ENCODE measurements at places on chromosomes 13 and 19. TPM values are rescaled to one million over a fixed set of nuclear protein-coding genes. Genes with fewer than 3 reads are reported as not detected.

GRCh38 chr13:67946131-67946530 lies 716.0 kb upstream of the PCDH9 start:
- DNase-seq = no peak

DNA sequence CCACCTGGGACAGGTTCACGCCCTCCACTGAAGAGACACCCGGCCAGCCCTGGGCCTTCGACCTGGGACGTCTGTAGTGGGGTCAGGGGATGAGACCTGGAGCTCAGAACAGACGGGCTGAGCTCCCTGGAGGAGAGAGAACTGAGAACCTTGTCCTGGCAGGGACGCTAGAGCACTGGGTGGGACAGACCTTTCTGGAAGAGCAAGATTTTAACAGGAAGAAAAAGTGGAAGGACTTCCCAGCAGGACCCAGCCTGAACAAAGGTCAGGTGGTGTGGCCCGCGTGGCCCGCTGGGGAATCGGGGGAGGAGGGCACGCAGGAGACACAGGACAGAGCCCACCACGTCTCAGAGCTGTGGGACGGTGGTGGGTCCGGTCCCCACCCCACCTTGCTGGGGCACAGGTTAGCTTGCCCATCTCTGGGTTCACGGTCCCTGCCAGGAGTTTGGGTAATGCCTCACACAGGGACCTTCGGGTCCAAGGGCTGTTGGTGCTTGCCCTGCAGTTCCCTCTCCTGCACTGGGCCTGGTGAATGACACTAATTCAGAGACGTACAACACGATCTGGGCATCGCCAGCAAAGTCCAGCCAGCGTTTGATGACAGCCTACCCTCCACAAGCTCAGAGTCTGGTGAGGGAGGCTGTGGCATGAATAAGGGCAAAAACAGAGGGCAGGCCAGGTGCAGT lies 1.2 kb upstream of the EFNA2 start:
- DNase-seq = no peak

DNA sequence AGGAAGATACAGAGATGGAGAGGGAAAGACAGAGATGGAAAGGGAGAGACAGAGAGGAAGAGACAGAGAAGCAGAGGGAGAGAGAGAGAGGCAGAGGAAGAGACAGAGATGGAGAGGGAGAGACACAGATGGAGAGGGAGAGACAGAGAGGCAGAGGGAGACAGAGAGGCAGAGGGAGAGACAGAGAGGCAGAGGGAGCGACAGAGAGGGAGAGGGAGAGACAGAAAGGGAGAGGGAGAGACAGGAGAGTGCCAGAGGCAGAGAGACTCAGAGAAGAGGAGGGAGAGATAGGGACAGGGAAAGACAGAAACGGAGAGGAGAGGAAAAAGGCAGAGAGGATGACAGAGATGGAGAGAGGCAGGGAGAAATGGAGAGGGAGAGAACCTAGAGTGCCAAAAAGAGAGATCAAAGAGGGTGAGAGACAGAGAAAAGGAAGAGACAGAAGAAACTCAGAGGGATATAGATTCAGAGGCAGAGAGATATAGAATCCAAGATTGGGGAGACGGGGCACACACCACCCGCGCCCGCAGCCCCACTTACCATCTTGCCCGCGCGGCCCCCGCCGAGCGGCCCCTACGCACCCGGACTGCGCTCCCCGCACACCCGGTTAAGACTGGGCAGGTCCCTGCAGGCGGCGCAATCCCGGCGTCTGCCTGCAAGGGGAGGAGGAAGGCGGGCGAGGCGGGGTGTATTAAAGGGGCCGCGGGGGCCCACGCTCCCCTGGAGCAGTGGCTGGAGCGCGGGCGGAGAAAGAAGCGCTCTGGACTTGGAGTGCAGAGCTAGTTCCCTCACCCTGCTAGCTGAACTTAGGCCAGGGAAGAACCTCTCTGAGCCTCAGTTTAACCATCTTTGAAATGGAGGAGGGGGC lies 10.7 kb downstream of the TM6SF2 start:
- DNase-seq = no peak

DNA sequence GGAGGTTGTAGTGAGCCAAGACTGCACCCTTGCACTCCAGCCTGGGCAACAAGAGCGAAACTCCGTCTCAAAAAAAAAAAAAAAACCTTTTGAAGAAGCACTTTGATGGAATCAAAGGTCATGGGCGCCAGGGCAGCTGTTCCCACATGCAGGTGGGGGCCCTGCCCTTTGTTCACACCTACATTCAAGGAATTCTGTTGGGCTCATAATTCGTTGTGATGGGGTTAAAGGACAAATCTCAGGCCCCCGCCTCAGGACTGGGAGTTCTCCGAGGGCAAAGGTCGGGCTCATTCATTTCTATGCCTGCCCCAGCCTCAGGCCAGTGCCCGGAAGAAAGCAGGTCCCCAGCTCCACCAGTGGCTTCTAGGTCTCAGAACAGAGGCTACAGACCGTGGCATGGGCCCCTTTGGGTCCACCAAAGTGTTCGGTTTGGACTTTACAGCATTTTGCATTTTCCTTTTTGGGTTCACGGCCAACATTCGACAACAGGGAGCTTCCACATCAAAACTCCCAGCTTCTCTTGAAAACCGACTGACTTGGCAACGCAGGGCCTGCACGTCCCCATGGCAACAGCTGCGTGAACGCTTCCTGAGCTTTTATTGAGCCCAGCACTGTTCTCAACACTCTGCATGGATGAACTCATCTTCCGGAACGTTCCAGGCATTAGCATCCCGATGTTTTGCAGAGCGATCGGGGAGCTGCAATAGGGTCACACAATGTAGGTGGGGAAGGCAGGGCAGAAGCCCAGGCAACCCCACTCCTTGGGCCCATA lies 10.1 kb upstream of the GTF2F1 start:
- no peak for DNase-seq

DNA sequence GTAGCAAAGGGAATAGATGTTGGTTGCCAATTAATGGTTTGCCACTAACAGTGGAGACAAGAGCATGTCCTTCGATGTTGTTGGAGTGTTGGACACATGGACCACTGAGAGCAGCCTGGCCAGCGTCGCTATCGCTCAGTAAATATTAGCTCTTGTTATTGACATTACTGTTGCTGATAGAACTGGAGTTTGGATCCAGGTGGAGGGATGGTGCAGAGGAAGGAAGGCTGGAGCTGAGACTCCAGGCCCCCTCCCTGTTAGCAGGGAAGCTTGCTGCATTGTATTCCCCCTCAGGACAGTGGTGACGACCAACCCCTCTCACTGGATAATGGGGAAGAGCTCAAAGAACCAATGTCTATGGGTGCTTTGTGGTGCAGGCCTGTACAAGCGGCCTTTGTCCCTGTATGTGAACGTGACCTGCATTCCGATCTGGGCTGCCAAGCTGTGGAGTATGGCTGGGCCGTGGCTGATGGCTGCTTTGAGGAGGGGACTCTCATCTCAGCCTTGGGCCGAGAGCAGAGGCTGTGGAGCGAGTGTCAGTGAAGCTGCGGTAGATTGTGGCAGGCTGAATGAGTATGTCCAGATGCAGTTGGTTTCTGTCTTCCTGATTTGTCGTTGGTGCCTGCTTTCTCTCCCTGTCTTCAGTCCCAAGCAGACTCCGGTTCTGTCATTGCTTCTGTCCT lies 7.0 kb downstream of the CLASRP start:
- DNase-seq = no peak

DNA sequence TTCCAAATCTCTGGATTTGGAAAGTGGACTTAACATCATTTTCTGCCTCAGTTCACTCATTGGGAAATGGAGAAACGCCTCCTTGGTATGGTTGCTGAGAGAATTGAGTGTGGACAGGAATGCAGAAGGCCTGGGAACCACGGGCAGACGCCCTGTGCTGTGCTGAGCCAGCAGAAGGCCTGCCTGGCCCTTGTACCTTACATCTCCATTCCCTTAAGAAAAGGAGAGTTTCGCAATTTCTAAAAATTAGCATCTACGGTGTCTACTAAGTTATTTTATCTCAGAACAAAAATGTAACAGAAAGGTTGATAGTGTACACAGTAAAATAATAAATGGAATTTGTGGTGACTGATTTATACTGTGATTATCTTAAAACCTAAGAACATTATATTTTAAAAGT lies 78.7 kb downstream of the IPO5 start:
- no peak for DNase-seq

GRCh38 chr19:50648659-50649058 lies 586 bp upstream of the C19orf81 start:
- no peak for DNase-seq

The KANK3 gene
- total RNA-seq = 5.3 TPM

The ZNF225 gene
- 4.5 TPM for total RNA-seq

The ZNF627 gene
- 34.4 TPM for total RNA-seq
